Stimulated activated CD8-positive, alpha-beta memory T cell treated with anti-CD3 and anti-CD28 coated beads, Interleukin-4, amount 100 ng/mL, for 24 hours (primary cell): ENCODE measurements at places on chromosomes 1 and 21.

DNA sequence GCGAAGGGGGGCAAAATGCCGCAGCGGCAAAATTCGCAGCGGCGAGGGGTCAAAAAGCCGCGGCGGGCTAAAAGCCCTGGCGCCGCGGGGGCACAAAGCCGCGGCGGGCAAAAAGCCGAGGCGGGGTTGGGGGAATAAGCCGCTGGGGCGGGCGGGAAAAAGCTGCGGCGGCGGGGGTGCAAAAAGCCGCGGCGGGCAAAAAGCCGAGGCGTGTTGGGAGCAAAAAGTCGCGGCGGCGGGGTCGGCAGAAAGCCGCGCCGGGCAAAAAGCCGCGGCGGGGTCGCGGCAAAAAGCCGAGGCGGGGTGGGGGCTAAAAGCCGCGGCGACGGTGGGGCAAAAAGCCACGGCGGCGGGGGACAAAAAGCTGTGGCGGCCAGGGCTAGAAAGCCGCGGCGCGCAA lies 3902.5 kb downstream of the SRGAP2C start:
- DNase-seq, result no peak

DNA sequence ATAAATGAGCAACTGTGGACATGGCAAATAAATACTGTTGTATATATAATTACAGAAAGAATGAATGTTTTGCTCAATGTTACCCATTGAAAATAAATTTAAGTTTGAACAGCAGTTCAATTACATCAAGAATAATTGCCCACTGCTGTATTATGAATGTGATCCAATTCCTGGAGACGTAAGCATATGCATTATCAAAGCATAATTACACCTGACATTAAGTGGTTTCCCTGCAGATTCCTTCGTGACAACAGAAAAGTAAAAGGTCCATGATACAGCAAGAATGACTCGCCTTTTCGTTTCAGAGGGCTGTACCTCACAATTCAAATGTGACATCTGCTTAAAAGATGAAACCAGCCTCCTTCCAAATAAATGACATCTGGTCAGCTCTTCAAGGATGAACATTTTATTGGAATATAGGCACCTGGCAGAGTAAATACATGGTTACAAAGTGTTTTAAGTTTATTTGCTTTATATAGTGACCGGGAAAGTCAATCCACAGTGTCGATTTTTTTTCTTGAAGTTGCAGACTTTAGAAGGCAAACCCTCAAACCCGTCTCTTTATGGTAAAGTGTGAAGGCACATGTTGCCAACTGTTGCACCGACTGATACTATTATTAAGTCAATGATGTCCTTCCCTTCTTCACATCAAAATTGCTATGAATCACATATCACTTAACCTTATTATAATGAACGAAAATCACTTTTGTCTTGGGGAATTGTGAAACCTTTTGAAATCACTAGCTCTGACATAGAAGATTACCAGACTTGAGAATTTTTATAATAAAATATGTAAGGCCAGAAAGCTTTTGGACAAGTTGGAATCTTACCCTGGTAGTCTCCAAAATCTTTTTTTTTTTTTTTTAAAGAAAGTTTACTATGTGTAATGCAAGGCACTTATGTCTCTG lies 36.2 kb upstream of the EDEM3 start:
- DNase-seq, result no peak

GRCh38 chr21:43273708-43274021 lies 104.9 kb downstream of the CRYAA start:
- no peak for DNase-seq

- no peak for DNase-seq
Observed at GRCh38 chr1:225378880-225379279, 49.0 kb downstream of the LBR start.

- no peak for DNase-seq
Observed at GRCh38 chr1:55726994-55727393, 511.8 kb upstream of the USP24 start.

DNA sequence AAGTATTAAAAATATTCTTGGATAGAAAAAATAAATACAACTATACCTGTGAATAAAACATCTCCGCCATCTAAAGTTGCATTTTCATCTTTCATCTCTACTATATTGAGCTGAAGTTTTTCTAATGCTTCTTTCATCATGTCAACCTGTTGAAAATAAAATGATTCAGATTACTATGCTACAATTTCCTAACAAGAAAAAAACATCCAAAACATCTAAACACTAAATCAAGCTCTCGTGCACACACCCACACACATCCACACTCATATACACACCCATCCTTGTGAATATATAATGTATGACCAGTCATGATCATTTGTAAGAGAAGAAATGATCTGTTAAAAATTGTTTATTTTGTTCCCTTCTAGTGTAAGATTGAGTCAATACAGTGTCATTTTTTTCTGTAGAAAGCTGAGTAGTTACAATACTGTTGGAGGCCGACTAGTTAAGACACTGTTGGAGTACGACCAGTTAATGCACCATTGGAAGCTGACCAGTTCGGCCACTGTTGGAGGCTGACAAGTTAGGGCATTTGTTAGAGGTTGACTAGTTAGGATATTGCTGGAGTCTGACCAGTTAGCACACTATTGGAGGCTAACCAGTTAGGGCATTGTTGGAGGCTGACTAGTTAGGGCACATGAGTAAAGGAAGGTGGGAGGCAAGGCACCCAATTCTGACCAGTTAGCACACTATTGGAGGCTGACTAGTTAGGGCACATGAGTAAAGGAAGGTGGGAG lies 82.4 kb upstream of the BCL10 start:
- no peak for DNase-seq

- no peak for DNase-seq
Observed at GRCh38 chr1:24945354-24946326, 15.6 kb upstream of the RUNX3 start.

- no peak for DNase-seq
Observed at GRCh38 chr1:151568626-151569088, 28.5 kb downstream of the TUFT1 start.

GRCh38 chr21:44982558-44983250 lies 42.9 kb downstream of the SLX9 start:
- no peak for DNase-seq

GRCh38 chr1:85342207-85342606 lies 65.8 kb upstream of the BCL10 start:
- DNase-seq, result no peak

DNA sequence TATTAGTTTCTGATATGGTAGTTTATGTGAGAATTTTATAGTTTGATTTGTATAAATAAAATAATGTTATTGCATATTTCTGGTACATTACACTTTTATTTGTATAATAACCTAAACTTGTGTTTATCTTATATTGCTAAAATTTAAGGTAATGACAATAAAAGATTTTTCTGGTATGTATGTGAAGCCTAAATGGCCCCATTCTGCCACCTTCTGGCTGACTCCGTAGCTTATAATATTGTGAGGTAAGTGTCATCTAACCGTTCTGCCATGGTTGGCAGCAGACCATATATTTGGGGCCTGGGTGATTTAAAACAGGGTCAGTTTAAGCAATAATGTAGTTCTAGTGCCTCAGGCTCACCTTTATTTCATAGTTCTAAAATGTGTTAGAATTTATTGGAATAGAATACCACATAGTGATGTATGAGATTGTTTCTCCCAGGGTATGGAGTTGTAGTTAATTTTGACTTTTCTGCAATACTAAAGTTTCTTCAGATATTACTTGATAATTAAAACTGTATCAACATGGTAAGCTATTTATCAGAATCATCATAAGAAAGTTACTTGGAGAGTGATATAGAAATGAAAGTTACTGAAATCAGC lies 21.2 kb upstream of the PRKACB start:
- peak; percentile 17 for DNase-seq

- DNase-seq, result no peak
Observed at GRCh38 chr21:26961698-26962097, 5.2 kb downstream of the ADAMTS5 start.

DNA sequence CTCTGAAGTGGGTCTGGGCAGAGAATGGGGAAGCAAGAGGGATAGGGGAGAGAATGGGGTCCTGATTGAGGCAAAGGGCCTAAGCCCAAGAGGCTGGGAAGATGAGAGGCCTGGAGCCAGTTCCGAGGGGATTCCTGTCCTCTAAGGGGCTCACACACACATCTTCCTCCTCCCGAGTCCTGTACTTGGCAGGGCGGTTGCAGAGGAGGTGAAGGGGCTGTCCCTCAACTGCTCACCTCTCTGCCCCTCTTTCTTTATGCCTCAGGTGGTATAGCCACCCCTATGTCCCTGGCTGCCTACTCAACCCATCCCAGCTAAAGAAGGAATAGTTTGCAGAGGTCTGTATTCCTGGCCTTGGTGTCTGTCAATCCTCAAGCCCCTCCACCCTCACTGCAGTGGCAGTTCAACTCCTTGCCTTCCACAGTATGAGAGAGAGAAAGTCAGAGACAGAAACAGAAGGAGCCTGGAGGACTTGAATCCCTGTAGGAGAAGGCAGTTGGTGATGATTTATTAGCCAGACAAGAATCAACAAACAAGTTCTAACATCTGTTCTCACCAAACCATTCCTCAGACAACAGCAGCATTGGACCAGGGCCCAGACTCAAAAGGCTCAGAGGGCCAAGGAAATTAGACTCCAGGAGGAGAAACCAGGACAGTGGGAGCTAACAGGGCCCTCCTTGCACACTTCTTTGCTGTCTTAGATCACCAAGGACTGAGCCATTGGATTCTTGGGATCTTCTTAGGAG lies 10.7 kb downstream of the SH2D2A start:
- no peak for DNase-seq

GRCh38 chr1:35666916-35667315 lies 25.6 kb upstream of the PSMB2 start:
- no peak for DNase-seq

- no peak for DNase-seq
Observed at GRCh38 chr1:112110031-112110430, 120.6 kb upstream of the KCND3 start.

- DNase-seq, result no peak
Observed at GRCh38 chr1:77716065-77716464, 33.6 kb upstream of the ZZZ3 start.

- no peak for DNase-seq
Observed at GRCh38 chr1:208358651-208359050, 114.5 kb upstream of the PLXNA2 start.

GRCh38 chr1:22362626-22363402 lies 88.8 kb upstream of the ZBTB40 start:
- DNase-seq, result no peak

DNA sequence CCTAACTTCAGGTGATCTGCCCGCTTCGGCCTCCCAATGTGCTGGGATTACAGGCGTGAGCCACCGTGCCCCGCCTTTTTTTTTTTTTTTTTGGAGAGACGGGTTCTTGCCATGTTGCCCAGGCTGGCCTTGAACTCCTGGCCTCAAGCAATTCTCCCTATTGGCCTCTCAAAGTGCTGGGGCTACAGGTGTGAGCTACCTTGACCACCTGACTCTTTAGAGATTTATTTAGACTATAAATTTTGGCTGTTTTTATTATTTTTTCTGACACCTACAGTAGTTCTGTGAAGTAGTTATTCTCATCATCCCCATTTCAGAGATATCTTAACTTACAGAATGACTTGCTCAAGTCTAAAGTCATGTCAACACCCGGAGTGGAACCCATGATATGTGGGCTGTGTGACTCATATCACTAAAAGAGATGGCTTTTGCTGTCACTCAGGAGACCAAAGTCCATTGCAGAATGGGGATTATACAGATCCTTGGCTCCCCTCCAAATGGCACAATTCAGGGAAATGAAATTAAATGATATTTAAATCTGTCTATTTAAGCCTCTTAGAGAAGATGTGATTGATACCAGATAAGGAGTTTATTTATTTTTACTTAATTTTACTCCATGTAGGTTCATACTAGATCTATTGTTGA lies 93.2 kb downstream of the CTH start:
- DNase-seq, result no peak

DNA sequence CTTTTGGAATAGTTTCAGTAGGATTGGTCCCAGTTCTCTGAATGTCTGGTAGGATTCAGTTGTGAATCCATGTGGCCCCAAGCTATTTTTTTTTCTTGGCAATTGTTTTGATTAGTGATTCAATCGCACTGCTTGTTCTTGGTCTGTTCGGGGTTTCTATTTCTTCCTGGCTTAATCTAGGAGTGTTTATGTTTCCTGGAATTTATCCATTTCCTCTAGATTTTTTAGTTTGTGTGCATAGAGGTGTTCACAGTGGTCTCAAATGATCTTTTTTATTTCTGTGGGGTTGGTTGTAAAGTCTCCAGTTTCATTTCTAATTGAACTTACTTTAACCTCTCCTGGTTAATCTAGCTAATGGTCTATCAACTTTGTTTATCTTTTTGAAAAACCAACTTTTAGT lies 117.6 kb downstream of the NME7 start:
- no peak for DNase-seq

DNA sequence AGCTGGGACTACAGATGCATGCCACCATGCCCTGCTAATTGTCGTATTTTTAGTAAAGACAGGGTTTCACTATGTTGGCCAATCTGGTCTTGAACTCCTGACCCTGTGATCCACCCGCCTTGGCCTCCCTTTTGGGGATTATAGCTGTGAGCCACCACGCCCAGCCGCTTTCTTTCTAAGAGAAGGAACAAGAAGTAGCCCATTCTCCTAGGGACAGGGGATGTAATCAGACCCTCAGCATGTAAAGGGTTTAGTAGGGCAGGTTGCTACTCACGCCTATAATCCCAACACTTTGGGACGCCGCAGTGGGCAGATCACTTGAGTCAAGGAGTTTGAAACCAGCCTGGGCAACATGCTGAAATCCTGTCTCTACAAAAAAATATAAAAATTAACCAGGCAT lies 189.7 kb downstream of the TOMM20 start:
- no peak for DNase-seq

DNA sequence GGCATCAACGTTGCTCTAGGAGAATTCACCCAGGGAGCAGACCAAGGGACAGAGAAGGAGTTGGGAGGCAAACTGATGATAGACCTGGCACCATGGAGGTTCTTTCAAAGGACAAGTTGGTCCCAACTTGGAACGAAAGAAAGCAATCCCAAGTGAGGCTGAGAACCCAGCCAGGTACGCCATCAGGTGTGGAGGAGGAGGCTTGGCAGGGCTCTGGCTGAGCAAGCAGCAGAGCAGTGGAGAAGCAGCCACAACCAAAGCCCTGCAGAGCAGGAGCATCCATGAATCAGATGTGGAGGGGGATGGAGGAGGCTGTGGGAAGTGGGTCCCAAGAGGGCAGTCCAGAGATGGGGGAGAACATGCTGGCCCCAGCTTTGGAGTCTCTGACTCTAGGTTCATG lies 36.3 kb upstream of the RBM15 start:
- no peak for DNase-seq

DNA sequence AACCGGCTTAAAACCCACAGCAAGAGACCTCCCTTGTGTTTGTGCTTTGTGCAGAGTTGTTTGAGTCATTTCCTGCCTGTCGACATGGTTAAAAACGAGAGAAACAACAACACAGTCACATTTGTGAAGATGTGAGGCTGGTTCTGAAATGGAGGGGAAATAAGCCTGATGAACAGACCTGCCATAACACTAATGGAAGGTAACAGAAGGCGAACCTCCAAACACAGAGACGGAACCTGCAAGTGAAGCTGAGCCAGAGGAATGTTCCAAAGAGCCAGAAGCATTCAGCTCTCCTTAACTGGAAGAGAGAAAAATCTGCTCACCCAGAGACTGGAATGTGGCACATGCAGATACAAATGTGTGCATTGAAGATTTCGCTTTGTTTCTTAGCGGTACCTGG lies 53.2 kb upstream of the RAVER2 start:
- DNase-seq, result no peak
